ENCODE measurements at places on chromosomes 5 and 9.
A peak's percentile ranks its signal among the peaks of the same experiment; 100 is the strongest.

DNA sequence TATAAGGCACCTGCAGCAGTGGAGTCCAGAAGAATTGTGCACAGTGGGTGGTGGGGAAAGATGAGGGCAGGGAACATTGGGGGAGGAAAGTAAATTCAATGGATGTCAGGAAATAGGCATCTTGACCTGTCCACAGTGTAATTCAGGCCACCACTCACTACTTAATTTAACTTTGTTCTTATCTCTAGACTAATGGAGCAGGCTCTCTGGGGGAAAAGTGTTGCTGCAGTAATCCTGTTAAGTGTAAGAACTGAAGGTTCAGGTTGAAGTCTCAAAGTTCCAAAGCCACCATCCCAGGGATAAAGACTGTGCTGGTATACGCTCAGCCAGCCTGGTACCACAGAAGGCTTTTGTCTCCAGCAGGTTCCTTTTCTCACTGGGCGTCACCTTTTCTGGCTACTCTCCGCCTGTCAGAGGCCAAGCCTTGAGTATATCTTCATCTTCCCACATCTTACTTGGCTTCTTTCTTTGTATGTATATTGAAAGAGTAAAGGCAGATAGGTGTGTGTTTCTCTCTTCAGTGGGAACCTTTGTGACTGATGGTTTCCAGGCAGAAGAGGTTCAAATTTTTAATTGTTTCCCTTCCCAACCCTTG, 150.9 kb upstream of the DMRT1 start:
- DNase-seq = no peak

- no peak for DNase-seq
These were observed 201.3 kb downstream of the CDK5RAP2 start for GRCh38 chr9:120378680-120379079.

DNA sequence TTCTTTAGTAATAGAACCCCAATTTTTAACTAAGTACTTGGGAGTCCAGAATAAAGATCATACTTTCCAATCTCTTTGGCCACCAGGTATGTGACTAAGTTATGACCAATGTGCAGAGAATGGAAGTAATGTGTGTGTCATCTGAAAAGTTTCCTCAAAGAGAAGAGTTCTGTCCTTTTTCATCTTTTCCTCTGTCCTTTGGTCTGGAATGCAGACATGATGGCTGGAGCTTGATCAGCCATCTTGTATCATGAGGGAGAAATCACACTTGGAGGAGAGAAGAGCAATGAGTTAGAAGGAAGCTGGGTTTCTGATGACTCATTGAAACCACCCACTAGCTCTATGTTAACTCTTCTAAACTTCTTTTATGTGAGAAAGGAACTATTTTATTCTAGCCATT, 5.5 kb upstream of the CPEB4 start:
- peak; percentile 27 for DNase-seq

DNA sequence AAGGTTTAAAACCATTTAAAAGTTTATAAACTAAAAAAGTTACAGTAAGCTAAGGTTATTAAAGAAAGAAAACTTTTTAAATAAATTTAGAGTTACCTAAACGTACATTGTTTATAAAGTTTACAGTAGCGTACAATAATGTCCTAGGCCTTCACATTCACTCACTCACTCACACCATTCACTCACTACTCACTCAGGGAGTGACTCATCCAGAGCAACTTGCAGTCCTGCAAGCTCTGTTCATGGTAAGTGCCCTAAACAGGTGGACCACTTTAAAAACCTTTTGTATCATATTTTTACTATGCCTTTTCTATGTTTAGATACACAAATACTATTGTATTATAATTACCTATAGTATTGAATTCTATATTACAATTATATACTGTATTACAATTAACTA, 190.8 kb upstream of the RASA1 start:
- peak; percentile 51 for DNase-seq

GRCh38 chr9:132820169-132820944, 57.7 kb downstream of the AK8 start:
- DNase-seq = no peak

DNA sequence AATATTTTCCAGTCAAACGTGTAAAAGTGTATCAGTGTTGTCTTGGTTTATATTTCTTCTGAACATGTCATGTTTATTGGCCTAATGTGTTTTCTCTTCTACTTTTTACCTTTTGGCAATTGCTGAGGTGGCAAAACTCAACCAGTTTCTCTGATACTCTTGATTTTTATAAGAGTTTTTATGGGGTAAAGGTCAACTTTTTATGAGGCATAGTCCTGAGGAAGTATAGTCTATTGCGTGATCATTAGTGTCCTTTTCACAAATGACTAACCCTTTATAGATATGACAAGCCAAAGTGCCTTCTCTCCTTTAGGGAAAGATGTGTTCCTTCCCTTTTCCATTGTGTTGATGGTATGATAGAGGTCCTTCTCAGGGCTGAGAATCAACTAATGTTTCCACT, 32.9 kb downstream of the OCLN start:
- no peak for DNase-seq

- DNase-seq = peak; percentile 93
These were observed 153.2 kb upstream of the FGF10 start for GRCh38 chr5:44542470-44542869.

GRCh38 chr5:10789021-10789420, 28.0 kb upstream of the DAP start:
- DNase-seq = peak; percentile 91

GRCh38 chr5:59264639-59265245, 628.8 kb downstream of the PDE4D start:
- DNase-seq = no peak

DNA sequence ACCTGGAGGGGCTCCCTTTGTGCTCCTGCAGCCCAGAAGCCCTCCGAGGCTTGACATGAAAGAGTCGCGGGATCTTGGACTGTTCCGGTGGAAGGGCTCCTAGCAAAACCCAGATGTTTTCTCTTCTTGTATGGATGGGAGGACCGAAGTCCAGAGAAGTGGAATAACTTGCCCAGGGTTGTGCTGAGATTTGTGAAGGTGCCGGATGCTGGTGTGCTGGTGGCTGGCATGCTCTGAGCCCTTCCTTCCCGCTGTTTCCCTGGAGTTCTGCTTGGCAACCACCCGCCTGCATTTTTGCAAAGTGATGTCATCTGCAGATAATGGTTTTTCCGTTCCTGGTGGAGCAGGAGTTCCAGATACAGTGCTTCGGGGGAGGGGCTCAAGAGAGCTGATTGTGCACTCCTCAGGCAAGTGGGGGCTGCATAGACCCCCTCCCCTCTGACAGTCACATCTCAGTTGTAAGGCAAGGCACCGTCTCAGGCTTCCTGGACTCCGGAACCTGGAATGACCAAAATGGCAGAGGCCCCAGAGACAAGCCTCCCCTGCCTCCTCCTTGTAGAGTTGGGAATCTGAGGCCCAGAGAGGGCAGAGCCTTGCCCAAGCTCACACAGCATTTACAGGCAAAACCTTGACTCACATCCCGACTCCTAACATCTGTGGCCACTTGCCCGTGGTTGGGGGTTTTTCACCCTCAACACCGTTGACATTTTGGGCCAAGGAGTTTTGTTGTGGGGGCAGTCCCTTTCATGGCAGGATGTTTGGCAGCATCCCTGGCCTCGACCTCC, 157.0 kb downstream of the RGS3 start:
- peak; percentile 79 for DNase-seq

GRCh38 chr5:149664666-149665415, 65.3 kb upstream of the PPARGC1B start:
- DNase-seq = no peak

- DNase-seq = no peak
These were observed 16.4 kb downstream of the TRIP13 start for GRCh38 chr5:909086-909485.

DNA sequence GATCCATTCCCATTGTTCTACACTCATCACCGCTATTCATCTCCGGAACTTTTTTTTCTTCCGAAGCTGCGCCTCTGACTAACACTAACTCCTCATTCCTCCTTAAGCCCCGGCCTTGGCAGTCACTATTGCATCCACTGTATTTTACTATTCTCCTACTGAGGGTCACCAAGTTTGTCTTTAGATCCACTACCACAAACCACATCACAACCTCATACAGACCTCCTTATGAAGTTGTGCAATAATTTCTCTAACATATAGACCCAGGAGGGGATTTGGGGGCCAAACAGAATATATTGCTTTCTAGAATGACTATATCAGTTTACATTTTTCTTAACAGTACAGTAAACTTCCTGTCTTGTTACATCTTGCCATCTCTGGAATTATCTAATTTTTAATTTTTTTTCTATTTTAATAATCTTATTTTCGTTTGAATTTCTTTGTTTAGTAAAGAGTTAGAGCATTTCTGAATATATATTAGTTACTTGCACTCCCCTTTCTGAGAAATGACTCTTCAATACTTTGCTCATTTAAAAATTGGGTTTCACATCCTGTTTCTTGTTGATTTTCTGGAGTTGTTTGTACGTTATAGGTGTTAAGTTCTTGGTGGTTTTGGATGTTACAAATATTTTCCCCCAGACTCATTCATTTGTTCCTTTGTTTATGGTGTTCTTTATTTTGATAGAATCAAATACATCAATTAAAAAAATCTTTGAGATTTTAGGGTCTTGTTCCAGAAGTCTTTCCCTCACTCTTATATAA, 37.1 kb downstream of the DMRT2 start:
- DNase-seq = no peak

- no peak for DNase-seq
These were observed 3.2 kb downstream of the DOLPP1 start for GRCh38 chr9:129084087-129084486.

DNA sequence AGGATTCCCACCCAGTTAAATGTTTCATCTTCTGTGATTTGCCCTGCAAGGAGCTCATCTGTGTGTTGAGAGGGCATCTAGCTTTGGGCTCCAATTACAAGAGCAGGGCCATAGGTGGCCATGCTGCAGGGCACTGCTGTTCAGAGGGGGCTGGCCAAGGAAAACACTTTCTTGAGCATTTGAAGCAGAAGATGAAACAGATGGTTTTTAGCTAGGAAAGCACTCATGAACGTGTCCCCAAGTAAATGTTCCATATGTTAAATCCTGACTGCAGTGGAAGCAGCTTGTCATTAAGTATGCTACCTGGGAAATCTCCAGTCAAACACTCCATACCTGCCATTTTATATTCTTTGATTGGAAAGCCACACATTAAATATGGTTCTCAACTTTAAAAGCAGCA, 176.6 kb downstream of the FBXL7 start:
- no peak for DNase-seq

GRCh38 chr5:111556501-111556900, 44.2 kb upstream of the STARD4 start:
- no peak for DNase-seq

DNA sequence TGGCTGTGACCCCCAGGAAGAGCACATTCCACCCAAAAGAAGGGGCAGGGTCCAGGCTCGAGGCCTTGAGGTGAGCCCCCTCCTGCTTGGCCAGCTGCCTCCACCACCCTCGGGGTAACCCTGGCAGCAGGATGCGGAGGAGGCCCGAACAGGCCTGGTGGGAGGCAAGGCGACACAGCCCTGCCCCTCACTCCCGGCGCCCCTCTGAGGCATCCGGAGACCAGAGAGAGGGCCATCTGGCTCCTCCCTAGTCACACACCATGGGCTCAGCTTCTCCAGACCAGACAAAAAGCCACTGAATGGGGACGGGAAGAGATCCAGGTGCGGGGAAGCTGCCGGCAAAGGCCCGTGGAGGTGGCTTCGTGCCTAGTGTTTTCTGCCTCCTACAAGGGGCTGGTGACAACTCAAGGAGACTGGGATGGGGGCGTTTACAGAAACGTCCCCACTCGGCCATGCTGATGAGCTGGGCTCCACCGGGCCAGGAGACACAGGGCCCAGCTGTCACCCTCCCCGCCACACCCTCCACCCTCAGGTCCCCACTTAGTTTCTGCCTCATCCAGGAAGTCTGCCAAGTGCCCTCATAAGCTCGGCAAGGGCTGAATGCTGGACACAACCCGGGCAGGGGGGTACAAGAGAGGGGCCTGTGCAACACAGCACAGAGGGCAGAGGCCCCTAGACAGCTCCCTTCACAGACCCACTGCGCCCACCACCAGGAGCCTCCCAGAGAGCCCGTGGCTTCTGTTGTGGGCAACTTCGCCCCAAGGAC, 41.9 kb downstream of the NACC2 start:
- no peak for DNase-seq

DNA sequence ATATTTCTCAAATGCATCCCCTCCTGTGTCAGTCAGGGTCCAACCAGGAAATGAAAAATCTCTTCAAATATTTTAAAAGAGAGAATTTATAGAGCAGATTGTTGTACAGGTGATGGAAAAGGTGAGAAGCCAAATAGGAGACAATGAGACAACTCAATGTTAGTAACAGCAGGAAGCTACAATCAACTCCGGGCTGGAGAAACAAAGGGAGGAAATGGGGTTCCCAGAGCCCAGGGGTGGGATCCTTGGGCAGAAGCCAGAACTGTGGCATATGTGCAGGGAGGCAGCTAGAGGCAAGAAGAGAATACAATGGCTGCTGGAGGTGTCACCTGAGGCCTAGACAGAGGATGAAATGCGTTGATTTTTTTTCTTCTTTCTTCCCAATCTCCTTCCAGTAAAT, 361.8 kb upstream of the ACTBL2 start:
- no peak for DNase-seq

- DNase-seq = peak; percentile 57
These were observed 155.1 kb downstream of the TRIO start for GRCh38 chr5:14298126-14298847.

- peak; percentile 35 for DNase-seq
These were observed 159.8 kb upstream of the HMHB1 start for GRCh38 chr5:143652108-143652700.

DNA sequence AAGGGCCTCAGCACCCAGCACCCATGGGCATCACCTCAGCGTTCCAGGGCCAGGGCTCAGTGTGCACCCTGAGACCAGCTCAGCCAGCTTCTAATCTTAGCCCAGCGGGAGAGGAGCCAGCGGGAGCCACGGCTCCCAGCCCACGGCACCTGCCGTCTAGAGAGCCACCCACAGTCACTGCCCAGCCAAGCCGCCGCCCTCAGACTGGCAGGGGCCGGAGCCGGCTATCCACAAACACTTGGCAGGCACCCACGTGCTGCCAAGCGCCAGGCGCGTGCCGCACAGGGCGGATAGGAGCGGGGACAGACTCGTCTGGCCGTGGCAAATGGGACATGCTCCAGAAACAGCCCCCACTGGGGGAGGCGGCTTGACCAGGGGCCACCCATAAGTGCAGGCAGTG, 18.6 kb downstream of the BRD3 start:
- DNase-seq = no peak

DNA sequence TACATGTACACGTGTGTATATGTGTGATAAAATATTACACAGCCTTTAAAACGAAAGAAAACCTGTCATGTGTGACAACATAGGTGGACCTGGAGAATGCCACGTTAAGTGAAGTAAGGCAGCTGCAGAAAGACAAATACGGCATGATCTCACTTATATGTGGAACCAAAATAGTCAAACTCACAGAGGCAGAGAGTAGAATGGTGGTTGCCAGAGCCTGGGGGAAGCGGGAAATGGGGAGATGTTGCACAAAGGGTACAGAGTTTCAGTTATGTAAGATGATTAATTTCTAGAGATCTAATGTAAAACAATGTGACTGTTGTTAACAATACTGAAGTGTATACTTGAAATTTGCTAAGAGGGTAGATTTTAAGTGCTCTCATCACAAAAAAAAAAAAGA, 34.8 kb downstream of the ADAMTS12 start:
- no peak for DNase-seq

DNA sequence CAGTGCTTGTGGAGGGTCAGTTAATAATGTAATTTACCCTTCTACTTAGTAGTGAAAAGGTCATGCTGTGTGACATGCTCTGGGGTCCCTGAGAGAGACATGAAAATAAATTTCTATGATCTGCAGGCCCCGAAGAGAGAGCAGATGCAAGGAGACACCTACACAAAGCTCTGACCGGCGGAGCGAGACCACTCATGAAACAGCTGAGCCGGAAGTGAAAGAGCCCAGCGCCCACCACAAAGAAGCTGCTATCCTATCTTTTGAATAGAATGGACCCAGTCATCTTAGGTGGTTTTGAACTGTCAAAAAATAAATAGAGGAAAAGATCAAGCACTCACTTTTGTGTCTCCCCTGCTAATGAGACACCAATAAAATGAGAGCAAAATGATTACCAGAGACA, 190.0 kb downstream of the MED10 start:
- DNase-seq = no peak

All from fibroblast of mammary gland (primary cell).